Ovary (tissue), 10 donors: ENCODE measurements at places on chromosomes 3 and 15.

- peak; percentile 30 for DNase-seq
Observed at GRCh38 chr15:57866149-57866736, 159.7 kb downstream of the POLR2M start.

GRCh38 chr3:2535206-2535605, 436.5 kb downstream of the CNTN4 start:
- DNase-seq = no peak

DNA sequence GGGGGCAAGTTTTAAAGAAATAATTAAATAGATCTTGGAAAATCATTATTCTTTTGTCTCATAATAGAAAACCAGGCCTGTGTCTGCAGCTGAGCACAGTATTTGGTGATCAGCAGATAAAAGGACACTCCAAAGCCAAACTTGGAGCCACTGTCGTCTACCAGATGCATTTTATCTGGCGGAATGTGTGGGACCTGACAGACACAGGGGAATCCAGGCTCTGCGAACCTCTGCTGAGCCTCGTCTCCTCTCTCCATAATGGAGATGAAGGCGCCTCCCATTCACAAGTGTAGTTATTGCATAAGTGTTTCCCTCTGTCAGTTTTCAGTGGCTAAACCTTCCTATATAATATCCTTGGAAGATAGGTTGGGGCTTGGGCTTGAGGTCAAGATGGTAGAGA, 42.1 kb downstream of the EEFSEC start:
- no peak for DNase-seq

GRCh38 chr3:150447631-150448465, 39.8 kb downstream of the TSC22D2 start:
- no peak for DNase-seq

DNA sequence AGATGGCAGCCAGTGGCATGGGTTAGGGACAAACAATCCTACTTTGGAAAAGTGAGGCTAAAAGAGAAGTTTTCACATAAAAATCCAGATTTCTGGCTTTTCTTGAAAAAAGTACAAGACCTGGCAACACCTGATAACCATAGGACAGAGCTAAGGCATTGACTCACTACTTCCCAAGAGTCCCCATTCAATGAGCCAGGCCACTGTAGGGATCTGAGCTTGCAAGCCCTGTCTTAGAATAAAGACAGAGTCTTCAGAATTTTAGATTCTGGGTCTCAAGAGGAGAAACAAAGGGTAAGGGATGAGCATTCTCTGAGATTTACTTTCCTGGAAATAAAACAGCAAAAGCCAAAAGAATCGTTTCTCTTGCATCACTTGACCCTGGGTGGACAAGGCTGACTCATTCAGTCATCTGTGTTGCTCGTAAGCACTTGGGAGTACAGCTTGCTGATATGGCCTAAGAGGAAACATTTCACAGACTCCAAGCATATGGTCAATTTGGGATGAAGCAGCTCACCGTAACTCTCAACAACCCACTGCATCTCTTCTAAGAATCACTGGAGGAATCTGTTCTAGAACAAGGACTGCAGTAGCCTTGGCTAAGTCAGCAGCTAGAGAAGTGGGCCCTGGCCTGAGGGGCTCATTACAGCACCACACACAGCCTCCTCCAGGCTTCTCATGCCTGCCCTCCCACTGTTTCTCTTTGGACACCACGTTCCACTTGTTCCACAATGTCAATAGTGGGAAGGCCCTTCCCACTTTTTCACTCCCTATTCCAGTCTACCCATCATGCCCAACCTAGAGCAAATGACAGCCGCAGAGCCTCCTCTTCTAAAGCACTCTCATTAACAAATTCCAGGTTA, 86.2 kb downstream of the RFTN1 start:
- DNase-seq = peak; percentile 83
